Activated CD8-positive, alpha-beta memory T cell treated with anti-CD3 and anti-CD28 coated beads for 48 hours (primary cell): ENCODE measurements at places on chromosomes 6 and 20.

DNA sequence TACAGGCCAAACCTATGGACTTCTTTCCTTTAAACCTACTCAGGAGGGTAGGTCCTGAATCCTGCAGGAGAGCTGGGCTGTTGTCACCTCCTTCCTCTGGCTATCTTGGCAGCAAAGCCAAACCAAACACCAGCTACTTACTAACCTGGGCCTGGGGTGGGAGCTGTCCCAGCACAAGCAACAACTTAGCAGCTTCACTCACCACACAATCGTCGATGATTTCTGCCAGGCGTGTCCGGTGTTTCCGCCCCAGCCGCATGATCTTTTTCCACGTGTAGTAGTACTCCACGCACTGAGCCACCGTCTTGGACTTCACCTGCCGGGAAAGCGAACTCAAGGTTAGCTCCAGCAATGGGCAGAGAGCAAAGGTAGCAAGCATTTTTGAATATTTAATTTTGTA is 25.4 kb upstream of the MRPS10 start:
- no peak for DNase-seq

DNA sequence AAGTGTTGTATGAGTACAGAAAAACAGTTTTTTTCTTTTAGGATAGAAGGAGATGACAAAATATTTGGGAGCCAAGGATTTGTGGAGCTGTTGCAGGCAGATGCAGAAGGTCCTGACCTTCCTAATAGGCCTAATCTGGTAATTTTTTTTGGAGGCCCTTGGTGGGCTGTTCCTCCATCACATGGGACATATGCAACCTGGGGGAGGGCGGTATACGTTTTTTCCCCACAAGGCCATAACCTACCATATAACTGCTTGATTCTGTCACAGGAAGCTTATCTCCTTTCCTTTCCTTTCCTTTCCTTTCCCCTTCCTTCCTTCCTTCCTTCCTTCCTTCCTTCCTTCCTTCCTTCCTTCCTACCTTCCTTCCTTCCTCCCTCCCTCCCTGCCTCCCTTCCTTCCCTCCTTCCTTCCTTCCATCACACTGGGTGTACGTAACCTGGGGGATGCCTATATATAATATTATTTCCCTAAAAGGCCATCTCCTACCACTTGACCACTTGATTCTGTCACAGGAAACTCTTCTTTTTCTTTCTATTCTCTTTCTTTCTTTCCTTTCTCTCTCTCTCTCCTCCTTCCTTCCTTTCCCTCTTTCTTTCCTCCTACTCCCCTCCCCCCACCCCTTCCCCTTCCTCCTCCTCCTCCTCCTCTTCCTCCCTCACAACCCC is 185.0 kb upstream of the KCNK16 start:
- DNase-seq = no peak

DNA sequence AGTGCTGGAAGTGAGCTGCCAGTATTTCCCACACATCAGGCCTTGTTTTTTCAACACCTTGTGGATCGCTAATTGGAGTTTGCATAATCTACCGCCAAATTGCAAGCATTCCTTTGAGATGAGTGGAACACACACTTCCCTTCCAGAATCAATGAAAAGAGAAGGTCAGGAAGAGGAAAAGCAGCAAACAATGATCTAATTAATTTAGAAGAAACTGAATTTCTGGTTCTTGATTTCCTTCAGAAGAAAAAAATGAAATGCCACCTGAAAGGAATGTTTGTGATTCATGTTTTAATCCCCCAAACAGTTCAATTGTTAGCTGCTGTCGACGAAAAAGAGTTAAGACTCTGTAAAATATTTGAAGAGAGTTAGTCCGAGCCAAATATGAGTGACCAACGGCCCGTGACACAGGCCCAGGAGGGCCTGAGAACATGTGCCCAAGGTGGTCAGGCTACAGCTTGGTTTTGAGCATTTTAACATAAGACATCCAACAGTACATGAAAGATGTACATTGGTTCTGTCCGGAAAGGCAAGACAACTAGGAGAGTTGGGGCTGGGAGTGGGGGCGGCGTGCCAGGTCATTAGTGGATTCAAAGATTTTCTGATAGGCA is 182.3 kb downstream of the MTFR2 start:
- no peak for DNase-seq

GRCh38 chr20:51637241-51637640 is 94.7 kb upstream of the NFATC2 start:
- no peak for DNase-seq

DNA sequence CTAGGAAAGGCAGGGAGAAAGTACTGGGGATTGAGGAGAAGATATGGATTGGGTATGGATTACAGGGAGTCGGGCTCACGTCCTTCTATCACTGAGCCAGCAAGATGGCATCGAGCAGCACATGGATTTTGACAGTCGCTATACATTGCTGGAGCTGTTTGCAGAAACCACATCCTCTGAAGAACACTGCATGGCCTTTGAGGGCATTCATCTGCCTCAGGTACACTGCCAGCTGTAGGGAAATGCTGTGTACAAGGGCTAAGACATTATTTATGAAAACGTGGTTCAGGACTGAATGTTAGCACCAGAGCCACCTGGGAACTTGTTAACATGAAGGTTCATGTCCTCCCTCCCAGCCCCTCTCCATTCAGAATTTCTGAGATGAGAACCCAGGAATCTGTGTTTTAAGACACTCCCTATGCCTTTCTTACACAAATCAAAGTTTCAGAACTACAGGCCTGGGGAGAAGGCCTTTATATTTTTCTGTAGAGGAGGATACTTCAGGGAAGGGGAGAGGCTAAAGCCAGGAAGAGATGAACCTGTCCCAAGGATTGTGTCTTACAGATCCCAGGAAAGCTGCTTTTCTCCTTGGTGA is 3.5 kb downstream of the CUL9 start:
- no peak for DNase-seq

GRCh38 chr6:24763578-24763977 is 11.2 kb upstream of the GMNN start:
- DNase-seq = no peak

DNA sequence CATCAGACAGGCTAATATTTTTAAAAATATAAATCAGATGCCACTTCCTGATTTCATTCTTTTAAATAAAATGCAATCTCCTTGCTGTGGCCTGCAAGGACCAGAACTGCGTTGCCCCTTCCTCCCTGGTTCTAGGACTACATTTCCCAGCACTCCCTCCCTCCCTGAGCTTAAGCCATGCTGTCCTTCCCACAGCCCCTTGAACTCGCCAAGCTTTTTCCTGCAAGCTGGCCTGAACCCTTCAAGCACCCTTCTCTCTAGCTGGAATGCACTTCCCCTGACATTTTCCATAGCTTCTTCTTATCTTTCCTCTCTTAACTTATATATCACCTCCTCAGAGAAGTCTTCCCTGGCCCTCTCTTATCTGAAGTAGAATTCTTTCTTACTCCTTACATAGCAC is 6.1 kb upstream of the DOK5 start:
- DNase-seq = no peak

GRCh38 chr6:169811521-169812256 is 60.3 kb downstream of the ERMARD start:
- no peak for DNase-seq

- DNase-seq = no peak
These were observed 72.8 kb upstream of the ADTRP start for GRCh38 chr6:11851387-11851786.

GRCh38 chr6:13765570-13765969 is 48.8 kb downstream of the MCUR1 start:
- DNase-seq = no peak

DNA sequence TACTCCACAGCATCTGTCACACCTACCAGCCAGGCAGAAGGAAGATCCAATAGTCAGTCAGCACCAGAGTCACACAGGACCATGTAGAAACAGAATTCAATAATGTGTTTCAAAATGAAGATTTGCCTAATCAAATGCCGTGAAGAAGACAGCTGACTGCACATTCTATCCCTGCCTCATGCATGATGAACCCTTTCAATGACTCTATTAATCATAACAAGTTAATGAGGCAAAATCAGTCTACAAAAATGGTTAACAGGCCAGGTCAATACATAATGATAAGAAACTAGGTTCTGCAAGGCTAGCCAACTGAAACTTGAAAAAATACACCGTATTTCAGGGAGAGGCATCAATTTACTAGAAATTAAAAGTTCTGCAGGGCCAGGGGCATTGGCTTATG is 6.7 kb upstream of the PNRC1 start:
- no peak for DNase-seq

DNA sequence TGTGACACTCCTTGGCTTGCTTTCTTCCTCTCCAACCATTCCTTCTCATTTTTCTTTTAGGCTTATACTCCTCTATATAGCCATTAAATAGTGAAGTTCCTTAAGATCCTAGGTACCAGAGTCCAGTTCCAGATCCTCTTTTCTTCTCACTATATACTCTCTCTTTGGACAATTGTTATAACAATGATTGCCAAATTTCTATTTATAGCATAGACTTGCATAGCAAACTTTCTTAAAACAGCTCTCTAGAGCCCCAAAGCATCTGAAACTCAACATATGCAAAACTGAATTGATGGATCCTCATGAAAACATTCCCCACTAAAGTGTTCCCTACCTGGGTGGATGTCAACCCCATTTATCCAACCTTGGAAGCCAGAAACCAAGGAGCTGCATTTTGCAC is 13.4 kb downstream of the PHIP start:
- no peak for DNase-seq

DNA sequence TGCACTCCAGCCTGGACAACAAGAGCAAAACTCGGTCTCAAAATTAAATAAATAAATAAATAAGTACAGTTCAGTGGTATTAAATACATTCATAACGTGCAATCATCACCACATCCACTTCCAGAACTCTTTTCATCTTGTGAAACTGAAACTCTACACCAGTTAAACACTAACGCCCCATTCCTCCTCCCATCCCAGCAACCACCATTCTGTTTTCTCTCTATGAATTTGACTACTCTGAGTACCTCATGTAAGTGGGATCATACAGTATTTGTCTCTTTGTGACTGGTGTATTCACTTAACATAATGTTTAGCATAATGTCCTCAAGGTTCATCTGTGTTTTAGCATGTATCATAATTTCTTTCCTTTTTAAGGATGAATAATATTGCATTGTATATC is 29.1 kb upstream of the SCML4 start:
- no peak for DNase-seq

DNA sequence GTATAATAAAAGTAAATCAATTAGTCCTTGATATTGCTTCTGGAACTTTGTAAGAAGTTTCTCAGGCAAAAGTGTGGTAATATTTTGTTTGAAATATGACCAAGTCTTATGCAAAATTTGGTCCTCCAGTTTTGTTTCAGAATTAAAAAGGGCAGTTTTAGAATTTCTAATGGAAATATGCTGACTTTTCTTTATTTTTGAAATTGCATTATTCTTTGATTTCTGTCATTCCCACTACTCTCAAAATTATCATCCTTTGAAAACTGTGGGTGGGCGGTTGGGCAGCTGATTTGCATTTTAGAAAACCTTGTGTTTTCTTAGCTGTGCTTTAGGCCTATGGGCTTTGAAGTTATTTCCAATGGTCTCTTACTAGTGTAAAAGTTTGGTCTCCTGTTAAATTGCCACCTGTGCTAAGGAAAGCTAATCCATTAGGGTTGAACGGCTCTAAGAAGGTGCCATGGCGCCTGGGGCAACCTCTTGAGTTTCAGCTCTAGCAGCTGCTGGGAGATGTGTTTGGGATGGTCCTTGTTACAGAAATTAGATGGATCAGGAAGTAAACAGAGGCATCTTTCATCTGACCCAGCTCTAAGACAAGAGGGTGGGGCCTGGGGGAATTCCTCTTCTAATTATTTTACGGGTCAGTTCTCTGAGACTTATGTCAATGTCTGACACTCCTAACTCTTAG is 880.8 kb upstream of the SLC35B3 start:
- DNase-seq = no peak

GRCh38 chr20:19992996-19993908 is 23.9 kb upstream of the NAA20 start:
- no peak for DNase-seq

DNA sequence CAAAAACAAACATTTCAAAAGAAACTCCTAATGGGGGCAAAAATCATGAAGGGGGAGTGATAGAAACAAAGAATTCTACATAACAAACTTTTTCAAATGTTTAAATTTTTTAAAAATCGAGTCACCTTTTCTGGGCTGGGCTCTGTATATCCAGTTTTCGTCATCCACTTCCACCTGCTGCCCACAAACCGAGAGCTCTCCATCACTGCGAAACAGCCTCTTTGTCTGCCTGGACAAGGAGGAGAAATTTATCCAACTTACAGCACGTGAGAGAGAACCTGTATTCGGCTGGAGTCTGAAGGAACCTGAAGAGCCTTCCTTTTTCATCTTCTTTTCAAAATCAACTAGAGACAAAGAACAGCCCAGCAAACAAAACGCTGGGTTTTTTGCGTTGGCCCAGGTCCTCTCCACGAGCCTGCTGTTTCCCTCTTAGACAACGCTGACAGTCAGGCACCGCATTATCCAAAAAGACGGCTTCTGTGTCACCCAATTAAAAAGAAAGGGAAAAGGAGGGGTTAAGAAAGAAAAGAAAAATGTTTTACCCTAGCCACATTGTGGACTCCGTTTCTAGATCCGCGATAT is 72.4 kb upstream of the NHSL1 start:
- no peak for DNase-seq

DNA sequence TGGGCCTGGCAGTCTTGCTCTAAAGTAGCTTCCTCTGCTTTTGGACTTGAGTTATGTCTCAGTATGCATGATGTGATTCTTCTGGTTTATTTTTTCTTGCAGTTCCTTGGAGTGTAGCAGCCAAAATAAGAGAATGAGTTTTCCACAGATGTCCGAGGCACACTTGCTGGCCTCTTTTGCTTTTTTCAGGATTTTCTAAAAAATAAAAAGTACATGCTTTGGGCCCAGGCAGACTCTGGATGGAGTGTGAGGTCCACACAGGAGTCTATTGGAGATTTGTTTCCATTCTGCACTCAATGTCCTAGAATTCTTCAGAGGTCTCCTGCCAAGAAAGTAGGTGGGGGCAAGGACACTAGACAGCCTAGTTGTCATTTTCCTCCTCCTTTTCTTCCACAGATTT is 477.6 kb downstream of the EPM2A start:
- DNase-seq = no peak

DNA sequence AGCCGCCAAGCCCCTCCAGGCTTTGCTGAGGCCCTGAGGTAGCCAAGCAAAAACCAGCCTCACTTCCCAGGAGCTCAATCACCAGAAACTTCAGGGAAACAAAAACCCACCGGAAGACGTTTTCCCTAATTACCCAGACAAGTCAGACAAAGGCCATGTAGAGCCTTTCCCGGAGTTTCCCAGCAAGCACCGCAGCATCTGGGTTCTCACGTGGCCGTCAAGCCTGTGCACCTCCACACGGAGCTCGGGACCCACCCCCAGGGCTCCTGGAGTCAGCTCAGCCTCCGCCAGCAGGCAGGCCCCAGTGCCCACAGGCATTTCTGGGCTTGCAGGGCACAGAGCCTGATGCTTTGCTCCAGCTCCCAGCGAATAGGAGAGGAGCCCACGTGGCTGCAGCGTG is 10.1 kb upstream of the MRGBP start:
- DNase-seq = no peak

- no peak for DNase-seq
These were observed 174.0 kb downstream of the AIG1 start for GRCh38 chr6:143234734-143235133.

GRCh38 chr6:138371720-138372119 is 6.0 kb upstream of the SMIM28 start:
- no peak for DNase-seq

- no peak for DNase-seq
These were observed 610 bp downstream of the CASP8AP2 start for GRCh38 chr6:89830170-89830809.
